Activated naive CD4-positive, alpha-beta T cell treated with anti-CD3 and anti-CD28 coated beads, Interleukin-2, amount 50 U/mL, for 16 hours (primary cell): ENCODE measurements at places on chromosomes 11 and 22.

DNA sequence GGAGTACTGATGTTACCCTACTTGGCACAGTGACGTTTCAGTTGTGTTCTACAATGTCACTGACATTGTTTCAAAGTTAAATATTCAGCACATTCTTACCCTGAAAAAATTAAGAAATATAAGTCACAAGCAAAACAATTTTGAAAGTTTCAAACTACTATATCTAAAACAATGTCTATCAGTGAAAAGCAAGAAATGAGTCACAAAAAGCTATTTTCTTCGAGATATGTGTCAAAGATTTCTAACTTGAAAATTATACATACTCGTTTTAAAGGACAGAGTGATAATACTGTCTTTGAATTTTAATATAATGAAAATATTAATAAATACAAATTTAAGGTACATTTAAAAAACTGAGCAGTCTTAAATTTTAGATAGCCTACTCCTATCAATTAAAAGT is 42.9 kb downstream of the RDX start:
- no peak for DNase-seq

DNA sequence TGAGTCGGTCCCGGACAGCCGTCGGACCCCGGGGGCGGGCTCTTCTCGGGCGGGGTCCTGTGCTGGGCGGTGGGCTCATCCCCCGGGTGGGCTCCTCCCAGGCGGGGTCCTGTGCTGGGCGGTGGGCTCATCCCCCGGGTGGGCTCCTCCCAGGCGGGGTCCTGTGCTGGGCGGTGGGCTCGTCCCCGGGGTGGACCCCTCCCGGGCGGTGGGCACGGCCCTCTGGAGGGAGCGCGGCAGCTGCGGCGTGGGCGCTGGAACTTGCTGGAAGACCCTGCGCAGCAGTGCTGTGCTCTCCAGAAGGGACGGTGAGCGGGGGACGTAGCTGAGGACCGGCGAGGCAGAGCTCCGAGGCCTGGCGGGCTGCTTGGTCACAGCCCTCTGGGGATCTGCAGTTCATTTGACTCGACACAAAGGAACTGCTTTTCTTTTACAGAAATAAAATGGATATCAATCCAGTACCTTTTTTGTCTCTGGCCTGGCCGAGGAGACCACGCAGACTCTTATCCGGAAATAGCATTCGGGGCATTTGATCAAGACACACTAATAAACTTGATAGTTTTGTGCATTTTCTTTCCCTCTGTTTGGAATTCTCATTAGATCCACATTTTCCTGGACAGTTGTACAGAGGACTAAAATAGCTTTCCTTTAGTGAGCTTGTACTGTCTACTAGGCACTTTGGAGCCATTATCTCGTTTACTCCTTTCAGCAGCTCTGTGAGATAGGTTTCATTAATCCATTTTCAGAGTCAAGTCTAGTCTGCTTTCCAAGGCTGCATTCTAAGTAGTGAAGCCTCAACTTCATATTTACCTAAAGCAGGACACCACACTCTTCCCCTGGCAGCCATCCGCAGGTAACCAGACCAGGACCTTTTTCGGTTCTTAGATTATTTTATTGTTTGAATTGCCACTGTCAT is 812 bp downstream of the JAM3 start:
- DNase-seq: no peak

DNA sequence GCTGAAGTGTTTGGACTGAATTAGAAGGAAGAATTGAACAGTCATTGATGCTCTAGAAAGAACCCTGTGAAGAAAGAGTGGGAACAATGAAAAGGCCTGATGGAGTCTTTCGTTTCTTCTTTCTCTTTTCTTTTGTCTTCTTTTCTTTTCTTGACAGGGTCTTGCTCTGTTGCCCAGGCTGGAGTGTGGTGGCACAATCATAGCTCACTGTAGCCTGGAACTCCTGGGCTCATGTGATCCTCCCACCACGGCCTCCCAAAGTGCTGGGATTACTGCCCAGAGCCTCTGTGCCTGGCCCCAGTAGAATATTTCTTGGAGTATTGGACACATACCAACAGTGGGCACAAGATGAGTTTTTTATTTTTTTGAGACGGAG is 1.1 kb downstream of the FEN1 start:
- no peak for DNase-seq

DNA sequence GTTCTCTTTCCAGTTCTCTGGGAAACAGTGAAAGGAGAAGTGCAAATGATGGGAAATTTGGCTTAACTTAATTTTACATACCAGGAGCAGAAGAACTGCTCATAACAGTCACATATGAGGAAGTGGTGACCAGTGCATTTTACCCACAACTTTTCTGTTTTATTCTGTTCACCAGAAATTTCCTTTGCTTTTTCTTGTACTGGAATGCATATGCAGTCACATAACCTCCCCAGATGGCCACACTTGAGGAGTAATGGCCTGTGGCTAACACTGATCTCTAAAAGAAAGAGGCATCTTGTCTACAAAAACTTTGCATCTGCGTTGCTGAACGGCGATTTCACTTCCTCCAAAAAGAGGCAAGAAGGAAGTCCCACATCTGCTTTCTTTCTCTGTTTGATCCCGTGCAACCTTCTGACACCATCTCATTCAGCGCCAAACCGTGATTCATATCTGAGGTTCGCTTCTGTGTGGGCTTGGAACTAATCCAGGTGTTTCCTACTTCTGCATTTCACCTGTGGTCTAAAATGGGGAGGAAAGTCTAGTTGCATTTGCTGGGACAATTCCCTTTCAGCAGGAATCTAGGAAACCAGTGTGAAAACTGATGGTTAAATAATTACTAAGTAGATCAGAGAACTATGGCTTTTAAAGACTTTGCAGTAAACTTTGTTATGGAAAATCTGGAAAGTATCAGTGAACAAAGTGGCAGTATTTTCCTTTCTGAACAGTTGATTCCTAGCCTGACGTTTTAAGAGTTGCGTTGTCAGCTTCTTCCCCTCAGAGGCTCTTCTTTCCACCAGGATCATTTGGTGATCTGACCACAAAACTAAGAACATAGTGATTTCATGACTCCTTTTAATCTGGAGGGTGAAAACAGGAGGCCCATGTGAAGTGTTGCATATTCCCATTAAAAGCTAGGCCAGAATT is 4.2 kb upstream of the MPEG1 start:
- no peak for DNase-seq

DNA sequence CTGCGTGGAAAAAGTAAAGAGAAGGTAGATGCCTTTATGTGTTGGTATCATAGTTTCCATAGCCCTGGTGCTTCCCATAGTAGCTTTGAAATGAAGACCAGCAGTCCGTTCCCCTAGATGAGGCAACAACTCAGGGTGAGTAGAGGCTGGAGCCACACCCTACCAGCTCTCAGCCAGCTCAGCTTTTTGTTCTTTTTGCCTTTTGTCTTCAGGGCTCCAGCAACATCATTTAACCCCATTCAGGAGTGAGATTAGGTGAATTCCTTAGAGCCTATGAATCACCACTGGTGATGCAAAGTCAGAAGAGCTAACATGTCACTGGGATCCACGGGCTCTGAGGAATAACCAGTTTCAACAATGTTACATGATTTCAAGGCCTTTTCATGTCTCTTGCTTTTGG is 14.0 kb upstream of the SESN3 start:
- DNase-seq: peak; percentile 11

DNA sequence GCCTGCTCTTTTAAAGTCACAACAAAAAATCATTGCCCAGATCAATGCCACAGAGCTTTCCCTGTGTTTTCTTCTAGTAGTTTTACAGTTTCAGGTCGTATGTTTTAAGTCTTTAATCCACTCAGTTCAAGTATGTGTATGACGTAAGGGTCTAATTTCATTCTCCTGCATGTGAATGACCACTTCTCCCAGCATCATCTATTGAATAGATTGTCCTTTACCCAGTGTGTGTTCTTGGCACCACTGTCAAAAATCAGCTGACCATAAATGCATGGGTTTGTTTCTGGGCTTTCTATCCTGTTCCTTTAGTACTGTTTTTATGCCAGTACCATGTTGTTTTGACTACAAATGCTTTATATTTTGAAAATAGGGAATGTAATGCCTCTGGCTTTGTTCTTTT is 28.1 kb downstream of the INTS4 start:
- no peak for DNase-seq

DNA sequence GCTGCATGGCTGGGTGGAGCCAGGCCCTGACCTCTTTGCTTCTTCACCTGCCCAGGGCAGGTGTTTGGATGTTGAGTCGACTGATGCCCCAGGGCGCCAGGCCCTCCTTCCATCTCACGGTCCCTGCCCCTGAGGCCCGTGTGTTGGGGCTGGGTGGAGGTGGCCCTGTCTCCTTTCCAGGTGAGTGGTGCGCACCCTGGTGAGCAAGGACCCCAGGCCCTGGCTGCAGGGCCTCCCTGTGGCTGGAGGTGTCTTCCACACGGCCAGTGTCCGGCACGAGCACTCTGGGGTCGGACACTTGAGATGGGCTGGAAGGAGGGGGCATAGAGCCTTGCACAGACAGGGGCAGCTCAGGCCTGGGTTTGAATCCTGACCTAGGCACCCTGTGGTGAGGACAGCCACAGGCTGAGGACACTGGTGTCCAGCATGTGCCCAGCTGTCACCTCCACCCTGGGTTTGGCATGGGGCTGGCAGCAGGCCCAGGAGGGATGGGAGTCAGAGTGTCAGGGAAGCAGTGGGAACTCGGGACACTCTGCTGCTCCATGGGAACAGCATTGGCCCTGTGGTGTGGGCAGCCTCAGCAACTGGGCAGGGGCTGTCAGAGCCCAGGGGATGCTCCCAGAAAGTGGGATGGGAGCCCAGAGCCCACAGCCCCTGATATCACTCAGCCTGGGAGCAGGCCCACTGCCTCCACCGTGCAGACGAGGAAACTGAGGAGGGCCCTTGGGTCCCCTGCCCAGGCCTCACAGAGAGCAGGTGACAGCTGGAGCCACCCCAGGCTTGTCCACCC is 37.1 kb upstream of the CCDC188 start:
- no peak for DNase-seq

DNA sequence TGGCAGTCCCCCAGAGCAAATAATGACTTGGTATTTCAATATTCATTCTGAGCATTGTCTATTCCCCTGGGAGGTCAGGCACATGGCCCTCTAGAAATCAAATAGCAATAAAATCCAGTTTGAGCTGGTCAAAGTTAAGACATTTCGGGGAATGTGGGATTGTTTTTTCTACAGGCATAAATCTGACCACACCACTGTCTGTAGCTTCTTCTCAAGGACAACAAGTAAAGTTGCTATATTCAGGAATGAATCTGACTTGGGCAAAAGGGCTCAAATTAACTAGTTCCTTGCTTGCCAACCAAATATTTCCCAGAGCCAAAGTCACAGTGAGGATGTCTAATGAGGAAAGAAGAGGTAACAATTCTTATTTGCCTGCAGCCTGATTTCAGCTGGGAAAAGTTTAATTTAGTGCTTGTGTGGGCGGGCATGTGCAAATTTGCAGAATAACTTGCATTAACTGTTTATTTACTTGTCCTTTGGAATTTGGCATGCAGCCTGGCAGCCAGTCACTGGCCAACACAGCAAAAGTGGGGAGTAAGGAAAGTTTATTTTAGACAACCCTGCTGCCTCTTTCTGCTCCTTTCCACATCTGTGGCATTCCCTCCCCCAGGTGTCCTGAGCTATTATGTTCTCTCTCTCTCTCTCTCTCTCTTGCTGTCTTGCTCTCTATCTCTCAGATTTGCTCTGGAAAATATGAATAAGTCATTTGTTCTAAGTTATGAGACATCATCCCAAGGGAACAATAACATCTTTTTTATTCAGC is 51.2 kb upstream of the ARHGAP20 start:
- DNase-seq: no peak

GRCh38 chr22:38346506-38346905 is 29.3 kb upstream of the CSNK1E start:
- DNase-seq: no peak

DNA sequence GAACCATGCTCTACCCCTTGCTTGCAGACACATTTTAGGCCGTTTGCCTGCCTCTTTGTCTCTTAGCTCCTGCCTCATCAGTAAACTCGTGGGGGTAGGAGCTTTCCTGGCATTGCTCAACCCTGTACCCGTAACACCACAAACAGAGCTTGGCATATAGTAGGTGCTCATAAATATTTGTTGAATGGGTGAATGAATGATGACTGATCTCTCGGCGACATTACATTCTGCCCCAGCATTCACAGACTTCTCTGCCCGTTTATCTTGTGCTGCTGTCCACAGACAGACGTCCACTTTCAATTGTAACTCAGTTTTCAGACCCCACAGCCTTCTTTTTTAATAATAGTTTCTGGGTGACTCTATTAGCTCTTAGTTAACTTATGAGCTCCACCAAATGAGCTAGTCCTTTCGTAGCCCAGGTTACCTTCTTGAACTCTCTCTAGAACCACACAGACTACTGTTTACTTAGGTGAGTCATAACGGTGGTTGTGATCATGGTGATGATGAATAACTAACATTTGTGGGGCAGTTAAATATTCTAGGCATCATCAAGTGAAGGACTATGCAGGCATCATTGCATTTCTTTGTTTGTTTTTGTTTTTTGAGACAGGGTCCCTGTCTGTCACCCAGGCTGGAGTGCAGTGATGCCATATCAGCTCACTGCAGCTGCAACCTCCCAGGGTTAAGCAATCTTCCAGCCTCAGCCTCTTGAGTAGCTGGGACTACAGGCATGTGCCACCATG is 188.4 kb downstream of the ADAMTS15 start:
- DNase-seq: no peak

- DNase-seq: no peak
Measured at GRCh38 chr11:78350091-78350645, 67.5 kb downstream of the GAB2 start.

DNA sequence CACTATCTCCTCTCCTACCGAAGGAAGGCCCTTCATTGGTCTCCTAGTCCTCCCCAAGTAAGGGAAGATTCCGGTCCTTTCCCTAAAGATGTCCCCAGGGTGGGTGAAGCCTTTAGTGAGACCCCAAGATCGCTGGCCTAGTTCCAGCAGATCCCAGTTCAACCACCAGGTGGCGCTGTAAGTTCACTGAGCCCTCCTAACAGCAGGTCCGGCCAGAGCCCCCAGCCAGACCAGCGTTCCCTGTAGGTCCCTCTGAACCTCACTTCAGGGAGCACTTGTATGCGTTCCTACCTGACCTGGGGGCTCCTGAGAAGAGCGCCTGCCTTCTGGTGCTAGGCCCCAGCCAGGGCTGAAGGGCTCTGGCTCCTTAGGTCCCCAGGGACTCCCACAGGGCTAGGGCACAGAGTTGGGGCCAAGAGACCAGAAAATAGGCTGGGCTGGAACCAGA is 38.1 kb downstream of the LMO1 start:
- peak; percentile 58 for DNase-seq
